CD14-positive monocyte (primary cell): ENCODE measurements at places on chromosomes 1 and 21. TPM values are rescaled to one million over a fixed set of nuclear protein-coding genes. Genes with fewer than 3 reads are reported as not detected.
A peak's percentile ranks its signal among the peaks of the same experiment; 100 is the strongest.

LINGO4 gene
- polyA plus RNA-seq, result not detected

MFN2 gene
- polyA plus RNA-seq, result 29.8 and 35.8 TPM in 2 replicates

OR10Z1 gene
- polyA plus RNA-seq, result not detected

PLPP3 gene
- 0.11 and 0.32 TPM in 2 replicates for polyA plus RNA-seq

SNAPIN gene
- 30.7 and 36.6 TPM in 2 replicates for polyA plus RNA-seq

RBP7 gene
- 69.1 and 116 TPM in 2 replicates for polyA plus RNA-seq

CCDC17 gene
- polyA plus RNA-seq, result not detected

CCDC185 gene
- not detected for polyA plus RNA-seq

DNA sequence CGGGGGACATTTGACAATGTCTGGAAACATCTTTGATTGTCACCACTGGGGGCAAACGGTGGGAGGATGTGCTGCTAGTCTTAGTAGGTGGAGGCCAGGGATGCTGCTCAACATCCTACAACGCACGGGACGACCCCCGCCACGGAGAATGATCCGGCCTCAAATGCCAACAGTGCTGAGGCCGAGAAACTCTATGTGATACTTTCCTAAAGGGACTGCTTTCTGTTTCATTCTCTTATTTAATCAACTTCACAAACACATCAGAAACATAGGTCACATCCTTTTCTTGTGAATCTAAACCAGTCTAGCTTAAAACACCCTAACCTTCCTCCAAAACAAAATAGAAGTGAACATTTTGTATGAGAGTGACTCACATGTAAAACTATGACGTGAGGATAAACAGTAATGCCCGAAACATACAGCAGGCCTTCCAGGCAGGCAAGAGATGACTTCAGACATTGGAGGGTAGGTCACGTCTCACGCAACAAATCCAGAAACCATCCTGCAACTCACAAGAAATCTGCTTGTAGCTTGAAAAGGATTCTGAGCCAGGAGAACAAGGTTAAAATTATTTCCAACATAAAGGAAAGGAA, 37.2 kb upstream of the ETS2 start:
- DNase-seq, result no peak

- no peak for DNase-seq
Measured at GRCh38 chr21:45859041-45859761, 122.4 kb upstream of the COL6A1 start.

- no peak for DNase-seq
Measured at GRCh38 chr1:152899027-152899426, 9.3 kb upstream of the IVL start.

GRCh38 chr1:42152119-42152518, 1.1 kb upstream of the GUCA2B start:
- DNase-seq, result no peak

DNA sequence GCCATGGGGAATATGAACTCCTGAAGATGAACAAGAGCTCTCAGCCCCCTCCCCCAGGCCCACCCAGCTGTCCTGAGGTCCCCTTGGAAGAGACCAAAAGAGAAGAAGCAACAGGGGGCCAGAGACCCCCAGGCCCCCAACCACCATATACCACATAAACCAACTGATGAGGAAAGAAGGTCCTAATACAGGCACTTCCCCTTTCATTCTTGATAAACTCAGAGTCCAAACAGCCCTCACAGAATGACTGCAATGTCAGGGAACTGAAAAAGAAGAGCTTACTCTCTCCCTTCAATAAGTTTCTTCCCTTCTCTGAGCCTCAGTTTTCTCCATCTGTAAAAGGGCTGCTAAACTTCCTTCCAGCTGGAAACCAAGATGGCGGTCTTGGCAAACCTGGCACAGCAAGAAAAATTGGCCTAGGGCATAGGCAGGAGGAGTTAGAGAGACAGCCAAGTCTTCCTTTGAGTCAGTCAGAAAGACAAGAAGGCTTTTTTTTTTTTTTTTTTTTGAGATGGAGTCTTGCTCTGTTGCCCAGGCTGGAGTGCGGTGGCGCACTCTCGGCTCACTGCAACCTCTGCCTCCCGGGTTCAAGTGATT, 90.5 kb downstream of the VWA5B1 start:
- no peak for DNase-seq

DNA sequence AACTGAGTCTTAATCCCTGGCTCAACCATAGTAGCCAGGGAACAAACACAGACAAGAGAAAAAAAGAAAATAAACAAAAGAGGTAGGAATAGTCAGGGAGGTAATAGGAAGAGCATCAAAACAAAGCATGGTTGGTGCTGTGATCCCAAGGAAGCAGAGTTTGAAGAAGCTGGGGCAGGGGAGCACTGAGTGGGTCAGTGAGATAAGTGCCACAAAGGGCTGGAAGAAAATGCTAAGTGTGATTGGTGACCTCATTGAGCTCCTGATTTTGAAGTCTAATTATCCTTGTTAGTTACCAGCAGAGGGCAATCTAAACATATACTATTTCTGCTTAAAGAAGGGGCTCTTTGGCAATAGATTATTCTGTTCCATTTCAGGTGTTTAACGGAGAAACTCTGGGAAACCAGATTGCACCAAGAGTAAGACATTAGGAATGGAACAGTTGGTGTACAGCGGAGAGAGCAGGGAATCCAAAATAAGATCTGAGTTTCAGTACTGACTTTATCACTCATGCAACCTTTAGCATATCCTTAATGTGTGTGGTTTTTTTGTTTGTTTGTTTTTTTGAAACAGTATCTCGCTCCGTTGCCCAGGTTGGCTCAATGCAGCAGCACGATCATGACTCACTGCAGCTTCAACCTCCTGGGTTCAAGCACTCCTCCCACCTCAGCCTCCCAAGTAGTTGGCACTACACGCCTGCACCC, 30.7 kb upstream of the KIAA1614 start:
- DNase-seq, result peak; percentile 6

GRCh38 chr1:218498056-218498938, 153.2 kb downstream of the TGFB2 start:
- DNase-seq, result no peak

DNA sequence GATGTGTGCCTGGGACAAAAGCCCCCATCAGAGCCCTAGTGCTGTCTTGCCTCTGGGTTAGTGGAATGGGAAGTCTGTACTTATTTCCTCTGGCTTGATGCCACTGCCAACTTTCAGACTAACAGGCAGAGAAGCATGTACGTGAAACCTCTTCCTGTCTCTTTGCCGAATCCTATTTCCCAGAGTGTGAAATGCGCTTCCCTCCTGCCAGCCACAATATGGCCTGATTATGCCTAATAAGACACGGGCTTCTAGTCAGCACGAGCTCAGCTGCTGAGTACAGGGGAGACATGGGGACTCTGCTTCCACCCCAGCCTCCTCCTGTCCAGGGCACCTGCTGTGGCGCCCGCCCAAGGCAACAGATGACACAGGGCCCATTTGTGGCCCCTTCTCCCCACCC, 111.4 kb downstream of the KCND3 start:
- DNase-seq, result no peak

DNA sequence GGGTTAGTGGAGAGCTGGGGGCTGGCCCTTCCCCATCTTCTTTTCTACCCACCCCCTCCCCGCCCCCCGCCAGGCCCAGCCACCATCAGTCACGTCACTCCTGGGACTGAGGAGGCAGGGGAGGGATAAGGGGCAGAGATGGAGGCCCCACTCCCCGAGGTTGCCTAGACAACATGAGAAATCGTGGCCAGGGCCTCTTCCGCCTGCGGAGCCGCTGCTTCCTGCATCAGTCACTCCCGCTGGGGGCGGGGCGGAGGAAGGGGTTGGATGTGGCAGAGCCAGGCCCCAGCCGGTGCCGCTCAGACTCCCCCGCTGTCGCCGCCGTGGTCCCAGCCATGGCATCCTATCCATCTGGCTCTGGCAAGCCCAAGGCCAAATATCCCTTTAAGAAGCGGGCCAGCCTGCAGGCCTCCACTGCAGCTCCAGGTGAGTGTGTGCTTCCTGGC, 1.2 kb downstream of the AMPD2 start:
- peak; percentile 98 for DNase-seq

DNA sequence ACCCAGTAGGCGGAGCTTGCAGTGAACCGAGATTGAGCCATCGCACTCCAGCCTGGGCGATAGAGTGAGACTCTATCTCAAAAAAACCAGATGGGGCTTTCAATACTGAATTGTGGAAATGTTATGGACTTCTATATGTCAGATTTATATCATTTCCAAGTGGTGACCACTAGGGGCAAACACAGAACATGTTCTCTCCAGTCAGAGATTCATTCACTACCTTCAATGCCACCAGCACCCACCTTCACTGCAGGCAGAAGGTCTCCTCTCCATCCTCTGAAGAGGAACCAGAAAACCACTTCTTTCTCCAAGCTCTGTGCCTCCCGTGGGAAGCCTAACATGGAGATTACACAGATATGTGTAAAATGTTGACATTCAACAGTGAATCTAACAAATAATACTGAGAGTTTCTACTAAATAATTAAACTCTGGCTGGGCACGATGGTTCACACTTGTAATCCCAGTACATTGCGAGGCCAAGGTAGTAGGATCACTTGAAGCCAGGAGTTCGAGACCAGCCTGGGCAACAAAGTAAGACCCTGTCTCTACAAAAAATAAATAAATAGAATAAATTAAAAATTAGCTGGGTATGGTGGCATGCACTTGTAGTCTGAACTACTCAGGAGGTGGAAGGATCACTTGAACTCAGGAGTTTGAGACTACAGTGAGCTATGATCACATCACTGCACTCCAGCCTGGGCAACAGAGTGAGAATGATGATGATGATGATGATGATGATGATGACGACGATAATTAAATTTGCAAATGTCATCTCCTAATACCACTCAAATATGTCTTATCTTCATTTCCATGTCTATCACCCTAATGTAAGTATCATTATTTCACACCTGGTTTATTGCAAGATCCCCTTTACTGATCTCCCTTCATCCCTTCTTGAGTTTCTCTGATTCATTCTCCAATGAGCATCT, 151.1 kb downstream of the ZNF281 start:
- peak; percentile 6 for DNase-seq

DNA sequence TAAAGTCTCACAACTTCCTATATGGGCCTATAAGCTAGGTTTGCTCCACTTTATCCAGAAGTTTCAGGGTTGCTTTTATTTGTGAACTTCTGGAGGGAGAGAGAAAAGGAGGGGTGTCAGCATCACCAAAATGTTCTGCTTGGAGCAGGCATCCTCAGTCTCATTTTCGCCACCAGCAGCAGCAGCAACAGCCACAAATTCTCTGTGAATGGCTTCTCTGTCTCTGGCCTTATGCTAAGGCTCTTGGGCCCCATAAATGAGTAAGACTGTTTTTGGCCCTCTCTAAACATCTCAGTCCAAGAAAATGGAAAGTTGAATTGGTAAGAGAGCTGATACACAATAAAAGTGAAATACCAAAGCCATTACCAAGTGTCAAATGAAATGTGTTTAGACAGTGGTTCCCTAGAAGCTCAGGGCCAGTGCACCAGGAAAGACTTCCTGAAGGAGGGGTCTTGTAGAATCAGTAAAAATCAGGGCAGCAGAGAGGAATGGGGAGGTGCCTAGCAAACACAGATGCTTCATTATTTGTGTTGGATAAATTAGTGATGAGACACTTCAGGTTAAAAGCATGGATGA, 53.0 kb upstream of the SPATA6 start:
- DNase-seq, result no peak

DNA sequence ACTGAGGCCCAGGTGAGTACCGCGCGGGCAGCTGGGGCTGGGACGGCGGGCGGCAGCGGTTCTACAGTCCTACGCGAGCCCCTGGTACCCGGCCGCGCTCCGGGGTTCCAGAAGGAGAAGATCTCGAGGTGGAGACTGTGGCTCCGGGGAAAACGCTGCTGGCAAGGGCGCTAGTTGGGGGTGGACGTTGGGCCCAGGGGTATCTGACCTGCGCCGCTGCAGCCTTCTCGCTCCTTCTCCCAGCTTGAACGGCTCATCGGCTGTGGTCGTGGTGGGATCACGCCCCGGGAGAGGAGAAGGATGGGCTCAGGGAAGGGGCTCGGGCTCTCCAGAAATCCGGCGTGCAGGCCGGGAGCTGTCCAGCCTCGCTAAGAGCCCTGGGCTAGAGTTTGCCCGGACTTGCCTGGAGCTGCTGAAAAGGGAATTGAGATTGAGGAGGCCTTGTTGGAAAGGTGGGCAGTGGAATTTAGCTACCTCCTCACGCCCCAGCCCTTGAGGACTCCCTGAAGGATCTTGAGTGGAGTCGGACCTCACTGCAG, 1.1 kb upstream of the POU3F1 start:
- DNase-seq, result no peak

GRCh38 chr21:40555021-40555528, 291.9 kb downstream of the DSCAM start:
- no peak for DNase-seq

DNA sequence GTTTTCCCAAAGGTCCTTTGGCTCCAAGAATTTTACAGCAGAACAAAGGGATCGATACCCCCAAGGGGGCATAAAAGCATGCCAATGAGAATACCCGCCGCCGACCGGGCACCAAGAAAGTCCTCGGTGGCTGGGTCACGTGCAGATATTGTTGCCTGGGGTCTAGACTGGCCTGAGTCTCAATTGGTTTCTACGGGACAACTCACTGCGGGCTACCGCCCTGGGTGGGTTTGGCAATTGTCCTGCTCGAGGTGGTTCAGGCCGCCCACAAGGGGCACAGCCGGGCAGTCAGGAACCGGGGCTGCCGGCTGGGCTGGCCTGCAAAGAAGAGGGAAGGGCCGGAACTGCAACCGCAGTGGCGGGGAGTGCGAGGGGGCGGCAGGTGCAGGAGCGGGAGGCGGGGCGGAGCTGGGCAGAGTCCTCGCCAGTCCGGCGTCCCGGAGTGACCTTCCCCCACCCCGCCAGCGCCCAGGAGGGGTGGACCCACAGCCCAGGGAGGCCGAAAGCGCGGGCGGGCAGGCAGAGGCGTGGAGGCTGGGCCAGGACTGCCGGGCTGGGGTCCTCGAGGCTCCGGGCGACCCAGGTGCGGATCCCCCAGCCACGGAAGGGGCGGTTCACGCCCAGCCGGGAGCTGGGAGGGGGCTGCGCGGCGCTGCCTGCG, 926 bp upstream of the ATP1B1 start:
- DNase-seq, result peak; percentile 30

DNA sequence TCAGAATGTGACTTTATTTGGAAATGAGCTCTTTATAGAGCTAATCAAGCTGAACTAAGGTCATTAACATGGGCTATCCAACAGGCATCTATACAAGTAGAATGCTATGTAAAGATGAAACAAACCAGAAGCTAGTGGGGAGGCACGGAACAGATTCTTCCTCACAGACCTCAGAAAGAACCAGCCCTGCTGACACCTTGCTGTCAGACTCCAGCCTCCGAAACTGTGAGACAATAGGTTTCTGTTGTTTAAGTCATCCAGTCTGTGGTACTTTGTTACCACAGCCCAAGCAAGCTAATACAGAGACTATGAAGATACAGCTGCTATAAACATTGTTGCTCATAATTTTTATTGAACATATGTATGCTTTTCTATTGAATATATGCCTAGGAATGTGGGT, 406.3 kb upstream of the CHRM3 start:
- no peak for DNase-seq

GRCh38 chr1:113981962-113982931, 3.0 kb downstream of the OLFML3 start:
- DNase-seq, result no peak

DNA sequence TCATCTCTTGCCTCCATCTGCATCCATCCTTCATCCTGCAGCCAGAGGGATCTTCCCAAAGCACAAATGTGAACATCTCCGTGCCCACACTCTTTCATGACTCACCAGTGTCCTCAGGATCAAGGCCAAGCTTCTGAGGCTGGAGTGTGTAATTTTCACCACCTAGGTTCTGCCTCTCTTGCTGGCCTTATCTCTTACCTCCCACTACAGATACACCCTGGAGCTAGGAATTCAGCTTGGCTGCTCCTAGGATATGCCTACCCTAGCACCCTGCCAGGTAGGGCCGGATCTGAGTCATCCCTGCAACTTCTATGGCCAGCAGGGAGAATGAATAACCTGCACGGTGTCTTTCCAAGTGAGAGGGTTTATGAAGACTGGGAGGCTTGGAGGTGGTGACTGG, 208.7 kb upstream of the CSF3R start:
- no peak for DNase-seq

- DNase-seq, result no peak
Measured at GRCh38 chr21:28269173-28269572, 723.5 kb downstream of the LTN1 start.
